Activated CD4-positive, alpha-beta T cell treated with anti-CD3 and anti-CD28 coated beads, Interleukin-2, amount 10 ng/mL, durations not matched to agents 24 days and 14 days (primary cell): ENCODE measurements at places on chromosomes 16 and 17. TPM values are rescaled to one million over a fixed set of nuclear protein-coding genes. Genes with fewer than 3 reads are reported as not detected.

DNA sequence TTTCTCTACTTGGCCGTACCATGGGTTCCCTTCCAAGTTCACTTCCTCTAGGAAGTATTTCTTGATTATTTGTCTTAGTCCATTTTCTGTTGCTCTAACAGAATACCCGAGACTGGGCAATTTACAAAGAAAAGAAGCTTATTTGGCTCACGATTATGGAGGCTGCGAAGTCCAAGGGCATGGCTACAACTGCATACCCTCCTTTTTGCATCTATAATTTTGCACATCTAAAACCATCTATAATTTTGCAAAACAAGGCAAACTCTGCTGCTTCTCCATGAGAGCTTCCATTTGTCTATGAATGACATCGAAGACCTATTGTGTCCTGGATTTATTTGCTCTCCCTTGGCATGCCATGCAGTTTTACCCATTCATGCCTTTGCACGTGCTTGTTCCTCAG is 27.6 kb upstream of the RGS9 start:
- H3K27me3 ChIP-seq = peaks cover 44% of the 10 kb centered on the region
- no peak overlapping the region for H3K4me3 ChIP-seq
- no peak overlapping the region for H3K27ac ChIP-seq
- DNase-seq = no peak
- no peaks in the 10 kb centered on the region for H3K4me1 ChIP-seq
- peaks cover 1% of the 10 kb centered on the region for H3K36me3 ChIP-seq

The CACNG1 gene
- not detected in 2 replicates for total RNA-seq

GRCh38 chr17:79315358-79316105 is 240.9 kb downstream of the ENGASE start:
- no peak overlapping the region for H3K4me3 ChIP-seq
- H3K4me1 ChIP-seq = no peaks in the 10 kb centered on the region
- H3K36me3 ChIP-seq = no peaks in the 10 kb centered on the region
- H3K27me3 ChIP-seq = peaks cover 17% of the 10 kb centered on the region
- H3K27ac ChIP-seq = no peak overlapping the region

DNA sequence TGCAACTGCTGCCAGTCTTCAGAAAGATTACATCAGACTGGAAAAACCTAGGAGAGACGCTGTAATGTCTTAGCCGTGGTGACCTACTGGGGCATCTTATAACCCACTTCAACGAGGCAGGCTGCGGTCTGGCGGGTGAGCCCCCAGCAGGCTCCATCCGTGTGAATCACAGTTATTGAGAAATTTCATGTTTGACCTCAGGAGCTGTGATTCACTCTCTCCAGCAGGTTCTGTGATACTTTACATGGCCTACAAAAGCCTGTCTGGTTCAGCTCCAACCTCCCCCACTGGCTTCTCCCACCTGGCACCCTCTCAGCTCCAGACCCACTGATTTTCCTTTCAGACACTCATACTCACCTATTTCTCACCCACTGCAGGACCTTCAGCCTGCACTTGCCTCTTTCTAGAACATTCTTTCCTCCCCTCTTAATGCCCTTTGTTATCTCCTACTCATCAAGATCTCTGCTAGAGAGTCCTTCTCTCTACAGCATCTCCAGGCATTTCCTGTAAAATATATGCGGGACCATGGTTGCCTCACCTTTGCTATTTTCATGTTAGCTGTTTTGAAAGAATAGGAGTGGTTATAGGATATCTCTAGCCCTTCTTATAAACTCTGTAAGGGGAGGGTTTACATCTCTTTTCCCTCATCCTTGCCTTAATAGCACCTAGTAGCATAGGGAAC is 227.9 kb downstream of the MAF start:
- peaks cover 2% of the 10 kb centered on the region for H3K27me3 ChIP-seq
- H3K4me3 ChIP-seq = no peak overlapping the region
- H3K27ac ChIP-seq = peak overlapping the region; percentile 25
- peaks cover 3% of the 10 kb centered on the region for H3K4me1 ChIP-seq
- no peaks in the 10 kb centered on the region for H3K36me3 ChIP-seq

DNA sequence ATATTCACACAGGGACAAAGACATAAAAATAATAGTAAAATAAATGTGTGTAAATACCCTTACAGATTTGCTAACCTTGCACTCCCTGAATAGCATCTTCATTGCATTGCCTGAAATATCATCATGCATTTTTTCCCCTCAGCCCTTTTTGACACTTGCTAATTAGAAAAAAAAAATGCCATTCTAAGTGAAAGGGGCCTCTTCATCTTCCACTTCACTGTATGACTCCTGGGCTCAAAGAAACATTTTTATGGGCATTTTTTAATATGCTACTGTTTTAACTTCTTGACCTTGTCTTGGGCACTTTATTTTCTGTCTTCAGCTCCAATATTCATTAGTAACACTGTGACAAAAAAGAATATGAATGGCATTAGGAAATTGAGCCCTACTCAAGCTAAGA is 1424.4 kb downstream of the CDH8 start:
- no peak for DNase-seq
- H3K27ac ChIP-seq = no peak overlapping the region
- no peaks in the 10 kb centered on the region for H3K4me1 ChIP-seq
- no peaks in the 10 kb centered on the region for H3K36me3 ChIP-seq

The KRTAP2-1 gene
- not detected in 2 replicates for total RNA-seq

The GLTPD2 gene
- total RNA-seq = not detected in 2 replicates

The DNAH3 gene
- 0.02 TPM in 1 of 2 replicates, not detected in the other for total RNA-seq

The GAS2L2 gene
- not detected in 2 replicates for total RNA-seq

- H3K27me3 ChIP-seq = no peaks in the 10 kb centered on the region
- DNase-seq = no peak
- no peak overlapping the region for H3K27ac ChIP-seq
- H3K36me3 ChIP-seq = no peaks in the 10 kb centered on the region
- H3K4me3 ChIP-seq = no peak overlapping the region
- H3K4me1 ChIP-seq = no peaks in the 10 kb centered on the region
These were observed 2.8 kb downstream of the KRT37 start for GRCh38 chr17:41421617-41422016.

DNA sequence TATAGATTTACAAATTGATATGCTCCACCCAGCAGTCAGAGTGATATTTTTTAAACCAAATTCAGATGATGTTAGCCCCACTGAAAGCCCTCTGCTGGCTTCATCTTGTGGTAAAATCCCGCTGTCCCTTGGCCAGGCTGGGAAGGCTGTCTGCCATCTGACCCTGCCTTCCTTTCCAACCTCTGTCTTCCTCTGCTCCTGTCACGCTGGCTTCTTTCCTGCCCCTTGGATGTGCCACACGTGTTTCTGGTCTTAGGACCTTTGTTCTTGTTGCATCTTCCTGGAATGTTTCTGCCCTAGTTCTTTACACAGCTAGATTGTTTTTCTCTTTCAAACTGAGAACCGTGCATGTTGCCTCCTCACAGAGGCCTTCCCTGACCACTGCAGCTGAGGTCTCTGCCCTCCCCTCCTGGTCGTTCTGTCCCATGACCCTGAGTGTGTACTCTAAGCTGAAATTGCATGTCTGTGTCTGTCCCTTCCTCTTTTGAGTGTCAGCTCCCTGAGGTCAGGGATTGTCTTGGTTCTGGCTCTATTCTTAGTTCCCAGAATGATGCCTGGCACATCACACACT is 11.4 kb downstream of the NT5M start:
- DNase-seq = no peak
- peaks cover 6% of the 10 kb centered on the region for H3K4me1 ChIP-seq
- H3K27me3 ChIP-seq = no peaks in the 10 kb centered on the region
- no peak overlapping the region for H3K27ac ChIP-seq
- peaks cover 7% of the 10 kb centered on the region for H3K36me3 ChIP-seq

- peak overlapping the region; percentile 70 for H3K27ac ChIP-seq
- peaks cover 15% of the 10 kb centered on the region for H3K27me3 ChIP-seq
These were observed 1.8 kb downstream of the RPL38 start for GRCh38 chr17:74205274-74205673.

DNA sequence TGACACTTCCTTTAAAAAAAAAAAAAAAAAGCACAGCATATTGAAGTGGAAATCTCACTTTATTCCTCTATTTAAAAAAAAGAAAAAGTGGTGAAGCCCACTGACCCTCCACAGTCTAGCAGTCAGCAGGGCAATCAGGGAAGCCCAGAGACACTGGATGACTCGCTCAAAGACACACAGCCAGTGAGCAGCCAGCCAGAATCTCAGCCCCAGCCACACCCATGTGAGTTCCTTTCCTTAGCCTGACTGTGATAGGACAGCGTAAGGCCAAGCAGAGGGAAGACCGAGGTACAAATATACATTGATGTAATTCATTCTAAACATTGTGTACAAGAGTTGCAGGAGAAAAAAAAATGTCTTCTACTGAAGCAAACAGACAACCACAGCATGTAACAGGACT is 22.5 kb downstream of the XPO6 start:
- DNase-seq = peak; percentile 81
- H3K36me3 ChIP-seq = peaks cover 40% of the 10 kb centered on the region
- H3K27me3 ChIP-seq = no peaks in the 10 kb centered on the region
- peaks cover 82% of the 10 kb centered on the region for H3K4me1 ChIP-seq
- H3K27ac ChIP-seq = peak overlapping the region; percentile 81

- peak overlapping the region; percentile 64 for H3K4me3 ChIP-seq
- no peaks in the 10 kb centered on the region for H3K36me3 ChIP-seq
- H3K27ac ChIP-seq = peak overlapping the region; percentile 89
These were observed 17.0 kb upstream of the LHX1 start for GRCh38 chr17:36920032-36921005.

The CCL22 gene
- 14.1 and 14.6 TPM in 2 replicates for total RNA-seq

DNA sequence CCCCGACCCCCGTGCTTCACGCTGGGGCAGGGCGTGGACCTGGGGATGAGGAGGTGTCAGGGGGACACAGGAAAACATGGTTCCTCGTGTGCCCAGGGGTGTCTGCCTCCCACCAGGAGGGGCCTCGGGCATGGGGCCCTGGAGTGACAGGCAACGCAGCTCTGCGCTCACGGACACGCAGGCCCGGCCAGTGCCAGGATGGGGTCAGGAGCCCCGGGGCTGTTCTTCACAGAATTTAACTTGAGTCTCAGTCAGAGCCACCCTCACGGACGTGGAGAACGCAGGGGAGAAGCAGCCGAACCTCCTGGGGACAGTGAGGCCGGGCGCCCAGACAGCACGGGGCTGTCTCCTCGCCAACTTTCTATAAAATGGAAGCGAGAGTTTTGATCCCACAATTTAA is 16.7 kb downstream of the UNKL start:
- no peaks in the 10 kb centered on the region for H3K4me1 ChIP-seq
- no peak overlapping the region for H3K27ac ChIP-seq
- DNase-seq = no peak
- H3K36me3 ChIP-seq = peaks cover 29% of the 10 kb centered on the region

GRCh38 chr16:711548-712320 is 3.2 kb upstream of the METRN start:
- H3K4me1 ChIP-seq = peaks cover 4% of the 10 kb centered on the region
- H3K27ac ChIP-seq = no peak overlapping the region
- no peak overlapping the region for H3K4me3 ChIP-seq
- H3K27me3 ChIP-seq = peaks cover 31% of the 10 kb centered on the region

DNA sequence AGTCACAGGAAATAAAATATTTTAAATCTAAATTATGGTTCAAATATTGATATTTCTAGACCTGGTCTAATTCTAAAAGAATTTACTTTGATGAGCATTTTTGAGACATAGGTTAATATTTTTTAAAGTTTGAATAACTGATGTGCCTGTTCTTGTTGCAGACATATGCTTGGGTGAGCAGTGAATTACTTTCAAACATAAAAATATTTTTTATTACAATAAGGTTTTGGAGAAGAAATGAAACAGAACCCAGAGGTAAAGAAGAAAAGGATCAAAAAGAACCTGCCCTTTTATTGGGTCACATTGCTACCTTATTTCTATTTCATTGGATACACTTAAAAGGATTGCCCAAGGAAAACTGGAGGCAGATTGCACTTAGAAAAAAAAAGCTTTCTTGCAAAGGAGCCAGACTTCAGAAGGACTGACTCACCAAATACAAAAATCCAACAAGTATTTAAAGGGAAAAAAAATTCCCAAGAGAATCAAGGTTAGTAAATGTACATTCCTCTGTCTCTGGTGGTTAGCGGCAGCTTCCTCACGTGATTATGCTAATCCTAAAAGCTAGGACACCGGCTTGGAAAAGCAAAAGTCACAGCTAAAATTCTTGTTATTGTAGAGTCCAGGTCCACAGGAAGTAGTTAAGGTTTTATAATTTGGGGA is 18.5 kb downstream of the ENPP7 start:
- no peak for DNase-seq
- no peak overlapping the region for H3K4me3 ChIP-seq
- peaks cover 41% of the 10 kb centered on the region for H3K27me3 ChIP-seq
- no peak overlapping the region for H3K27ac ChIP-seq
- H3K36me3 ChIP-seq = no peaks in the 10 kb centered on the region

DNA sequence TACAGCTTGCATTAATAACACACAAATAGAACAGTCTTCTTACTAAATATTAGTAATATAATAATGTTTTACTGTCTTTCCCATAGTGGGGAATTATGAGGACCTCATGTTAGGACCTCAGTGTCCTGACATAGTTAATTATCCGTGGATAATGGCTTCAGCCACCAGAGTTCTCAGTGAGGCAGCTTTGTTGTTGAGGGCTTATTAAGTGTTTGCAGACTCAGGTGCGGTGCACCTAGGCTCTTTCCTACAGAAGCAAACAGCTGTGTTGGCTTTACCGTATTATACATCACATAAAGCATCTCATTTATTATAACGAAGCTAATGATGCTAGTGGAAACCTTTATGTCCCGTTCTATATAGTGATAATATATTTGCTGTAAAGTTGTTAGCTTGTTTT is 246.7 kb downstream of the FTO start:
- H3K27ac ChIP-seq = no peak overlapping the region
- no peaks in the 10 kb centered on the region for H3K27me3 ChIP-seq
- no peak for DNase-seq

- H3K4me3 ChIP-seq = no peak overlapping the region
- DNase-seq = peak; percentile 64
- H3K27ac ChIP-seq = peak overlapping the region; percentile 63
- H3K27me3 ChIP-seq = no peaks in the 10 kb centered on the region
- no peaks in the 10 kb centered on the region for H3K36me3 ChIP-seq
- H3K4me1 ChIP-seq = peaks cover 23% of the 10 kb centered on the region
These were observed 31.1 kb downstream of the RAI1 start for GRCh38 chr17:17712268-17712924.

GRCh38 chr17:44095388-44095646 is 24.8 kb downstream of the G6PC3 start:
- no peaks in the 10 kb centered on the region for H3K27me3 ChIP-seq
- H3K27ac ChIP-seq = no peak overlapping the region
- peaks cover 10% of the 10 kb centered on the region for H3K4me1 ChIP-seq
- no peak for DNase-seq
- H3K36me3 ChIP-seq = peaks cover 2% of the 10 kb centered on the region

The C17orf78 gene
- total RNA-seq = not detected in 2 replicates

GRCh38 chr17:44837196-44837595 is 7.1 kb upstream of the GJC1 start:
- DNase-seq = no peak
- H3K4me3 ChIP-seq = no peak overlapping the region
- no peak overlapping the region for H3K27ac ChIP-seq
- peaks cover 16% of the 10 kb centered on the region for H3K27me3 ChIP-seq

- no peaks in the 10 kb centered on the region for H3K4me1 ChIP-seq
- H3K4me3 ChIP-seq = no peak overlapping the region
- no peaks in the 10 kb centered on the region for H3K36me3 ChIP-seq
- H3K27ac ChIP-seq = no peak overlapping the region
- DNase-seq = no peak
- H3K27me3 ChIP-seq = peaks cover 2% of the 10 kb centered on the region
These were observed 12.8 kb downstream of the CRYM start for GRCh38 chr16:21265104-21265837.
